ENCODE measurements at places on chromosomes 5 and 9.

DNA sequence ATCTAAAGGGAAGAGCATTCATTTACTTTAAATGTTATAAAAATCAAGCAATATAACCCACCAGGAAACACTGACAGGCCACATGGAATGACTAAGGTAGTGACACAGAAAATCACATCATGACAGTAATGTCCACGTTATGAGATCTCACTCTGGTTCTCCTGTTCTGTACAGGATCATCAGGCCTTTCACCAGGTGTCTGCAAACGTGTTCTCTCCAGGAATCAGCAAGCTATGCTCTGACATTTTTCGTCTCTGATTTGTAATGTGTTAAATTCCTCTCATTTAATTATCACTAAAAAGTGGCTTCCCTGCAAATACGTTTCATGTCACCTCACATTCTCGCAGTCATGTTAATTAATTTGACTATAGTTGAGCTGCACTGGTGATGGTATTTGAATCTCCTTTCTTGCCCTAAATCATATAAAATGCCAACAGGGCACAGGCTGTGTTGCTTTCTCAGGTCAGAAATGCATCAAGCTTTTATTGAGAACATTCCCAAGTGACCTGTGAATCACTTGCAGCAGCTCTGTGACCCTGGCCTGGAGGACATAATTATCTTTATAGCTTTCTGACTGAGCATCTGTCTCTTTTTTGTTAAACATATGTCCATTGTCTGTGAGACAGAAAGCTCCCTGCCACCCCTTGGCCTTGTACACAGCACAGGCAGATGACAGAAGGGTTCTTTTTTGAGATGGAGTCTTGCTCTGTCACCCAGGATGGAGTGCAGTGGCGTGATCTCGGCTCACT lies 196.2 kb downstream of the DIRAS2 start:
- DNase-seq = no peak

DNA sequence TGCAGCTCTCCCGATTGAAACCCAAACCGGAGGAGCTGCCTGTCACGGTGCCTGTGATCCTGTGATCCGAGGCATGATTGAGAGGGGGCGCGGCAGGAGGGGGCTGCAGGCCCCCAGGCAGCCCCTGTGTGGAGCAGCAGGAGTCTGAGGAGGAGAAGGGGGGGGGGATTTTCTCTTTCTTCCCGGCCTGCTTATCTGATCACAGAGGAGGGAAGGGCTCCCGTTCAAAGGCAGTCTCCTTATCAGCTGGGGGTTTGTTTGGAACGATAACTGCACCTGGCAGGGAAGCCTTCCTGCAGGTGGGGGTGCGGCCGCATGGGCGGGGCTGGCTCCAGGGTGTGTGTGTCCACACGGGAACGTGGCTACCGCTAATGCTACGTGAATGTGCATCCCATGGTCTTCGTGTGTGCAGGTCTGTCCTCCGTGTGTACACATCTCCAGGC lies 38.4 kb downstream of the LMX1B start:
- DNase-seq = no peak

DNA sequence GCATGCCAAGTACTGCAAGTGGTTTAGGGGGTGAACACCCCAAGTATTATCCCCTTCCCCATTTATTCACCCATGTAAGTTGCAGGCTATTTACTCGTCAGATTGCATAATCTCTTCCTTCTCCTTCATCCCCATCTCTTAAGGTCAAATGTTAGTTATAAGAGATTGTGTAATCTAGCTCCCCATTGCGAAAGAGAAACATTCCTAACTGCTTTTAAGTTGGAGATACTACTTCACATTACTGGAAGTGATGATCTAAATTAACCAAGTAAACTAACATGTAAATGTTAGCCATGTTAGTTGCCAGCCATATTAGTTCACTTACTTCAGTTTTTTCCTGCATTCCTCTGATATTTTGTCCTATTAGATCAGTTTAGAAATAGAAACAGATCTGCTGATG lies 262.3 kb downstream of the TAF11L14 start:
- DNase-seq = no peak

DNA sequence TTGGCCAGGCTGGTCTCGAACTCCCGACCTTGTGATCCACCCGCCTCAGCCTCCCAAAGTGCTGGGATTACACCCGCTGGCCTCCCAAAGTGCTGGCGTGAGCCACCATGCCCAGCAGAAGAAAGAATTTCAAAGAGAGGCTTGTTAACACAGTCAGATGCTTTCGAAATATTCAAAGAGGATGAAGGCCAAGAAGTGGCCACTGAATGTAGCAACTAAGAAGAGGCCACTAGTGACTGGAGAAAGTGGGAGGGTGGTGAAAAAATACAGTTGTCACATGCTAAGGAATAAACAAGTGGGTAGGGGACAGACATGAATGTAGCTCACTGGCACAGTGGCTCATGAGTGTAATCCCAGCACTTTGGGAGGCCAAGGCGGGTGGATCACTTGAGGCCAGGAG lies 13.0 kb upstream of the TPM2 start:
- no peak for DNase-seq

DNA sequence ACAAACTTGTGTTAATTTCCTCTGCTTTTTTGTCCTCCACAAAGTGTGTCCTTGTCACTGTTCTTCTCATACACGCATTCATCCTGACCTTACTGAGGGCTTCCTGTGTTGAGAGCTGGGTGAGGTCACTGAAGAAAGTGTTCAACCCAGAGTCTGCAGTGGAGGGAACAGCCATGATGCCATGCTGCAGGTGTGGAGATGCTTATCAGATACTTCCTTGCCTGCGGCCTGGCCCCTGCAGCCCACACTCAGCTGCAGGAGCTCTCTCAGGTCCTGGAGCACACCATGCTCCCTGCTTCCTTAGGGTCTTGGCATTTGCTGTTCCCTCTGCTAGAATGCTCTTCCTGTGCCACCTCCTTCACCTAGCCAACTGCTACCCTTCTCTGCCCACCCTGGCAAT lies 108.1 kb upstream of the SPRY4 start:
- DNase-seq = no peak

All from endothelial cell of umbilical vein (primary cell).